ENCODE measurements at places on chromosomes 5 and 9. TPM values are rescaled to one million over a fixed set of nuclear protein-coding genes. Genes with fewer than 3 reads are reported as not detected.

The MOB3B gene
- 1.2 TPM for total RNA-seq

The ENTREP1 gene
- 24.8 TPM for total RNA-seq

The ADAMTS2 gene
- total RNA-seq = 9.7 TPM

The MARVELD2 gene
- 1.8 TPM for total RNA-seq

DNA sequence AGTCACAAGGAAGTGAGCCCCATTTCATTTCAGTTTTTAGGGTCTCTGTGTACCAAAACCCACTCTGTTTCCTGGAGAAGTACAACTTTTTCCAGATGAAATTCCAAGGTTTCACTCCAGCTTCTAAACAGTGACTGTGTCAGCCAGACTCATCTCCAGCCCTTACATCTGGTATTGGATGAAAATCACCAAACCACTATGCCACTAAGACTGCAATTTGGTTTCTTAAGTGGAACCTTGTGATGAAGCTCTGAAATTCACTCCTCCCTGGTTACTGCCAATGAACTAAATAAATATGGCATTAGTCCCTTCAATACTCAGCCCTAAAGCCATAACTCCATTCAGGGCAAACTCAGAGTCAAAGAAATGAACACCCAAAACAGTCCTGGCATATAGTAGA is 211.2 kb upstream of the DAPK1 start:
- DNase-seq = no peak

DNA sequence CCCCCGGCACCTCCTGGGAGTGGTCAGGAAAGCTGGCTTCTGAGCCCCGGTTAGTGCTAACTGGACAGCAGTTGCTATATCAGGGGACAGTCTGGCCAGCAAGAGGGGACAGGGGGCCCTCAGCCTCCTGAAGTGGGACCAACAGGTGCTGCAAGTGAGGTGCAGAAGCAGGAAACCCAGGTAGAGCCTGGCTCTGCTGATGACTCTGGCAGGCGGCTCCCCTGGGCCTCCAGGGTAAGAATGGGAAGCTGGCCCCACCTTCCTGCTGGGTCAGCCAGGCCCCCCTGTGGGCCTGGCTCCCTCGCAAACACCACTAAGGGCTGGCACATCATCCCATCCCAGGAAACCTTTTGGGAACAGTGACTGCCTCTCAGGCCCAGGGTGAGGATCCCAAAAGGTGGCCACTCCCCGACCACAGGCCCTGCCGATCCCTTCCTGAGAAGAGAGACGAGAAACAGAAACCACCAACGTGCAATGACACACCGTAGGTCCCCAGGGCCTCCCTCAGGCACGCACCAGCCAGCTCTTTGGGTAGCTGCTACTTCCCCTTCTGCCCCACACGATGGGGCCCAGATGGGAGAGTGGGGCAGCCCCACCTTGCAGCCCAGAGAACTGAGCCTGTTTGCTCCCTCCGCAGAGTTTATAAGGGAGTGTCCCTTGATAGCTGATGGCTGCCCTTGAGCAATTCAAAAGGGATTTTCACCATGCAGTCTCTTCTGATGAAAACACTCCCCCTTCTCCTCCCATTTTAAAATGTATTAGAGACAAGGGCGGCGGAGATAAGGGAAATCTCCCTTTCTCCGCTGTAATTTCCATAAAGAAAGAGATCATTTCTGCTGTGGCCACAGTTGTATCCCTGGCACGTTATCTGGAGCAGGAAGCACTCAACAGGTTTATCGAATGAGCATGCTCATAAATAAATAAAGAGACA is 76.8 kb downstream of the STK10 start:
- DNase-seq = no peak

DNA sequence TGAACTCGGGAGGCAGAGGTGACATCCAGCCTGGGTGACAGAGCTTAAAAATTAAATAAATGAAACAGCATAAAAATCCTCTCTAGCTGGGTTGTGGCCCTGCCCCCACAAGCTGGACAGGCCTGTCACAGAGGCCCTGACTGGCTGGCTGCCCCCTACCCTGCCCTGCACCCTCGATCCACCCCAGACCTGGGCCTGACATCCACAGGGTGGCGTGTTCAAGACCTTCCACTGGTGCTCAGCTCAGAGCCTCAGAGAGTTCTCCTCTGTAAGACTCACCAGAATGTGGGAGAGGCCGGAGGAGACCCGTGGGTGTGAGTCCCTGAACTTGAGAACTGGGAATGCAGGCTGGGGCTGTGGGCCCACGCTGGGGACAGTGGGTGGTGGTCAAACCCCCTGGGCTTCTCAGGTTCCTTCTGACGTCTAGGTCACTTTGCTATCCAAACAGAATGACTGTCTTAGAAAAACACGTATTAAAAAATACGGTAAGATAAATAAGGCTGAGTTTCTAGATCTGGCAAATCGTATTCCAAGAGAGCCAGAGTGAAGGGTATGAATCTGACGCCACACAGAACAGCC is 9.7 kb upstream of the WDR38 start:
- DNase-seq = no peak
